ENCODE measurements at places on chromosomes 11 and 22.

GRCh38 chr22:26164174-26164573 lies 5.1 kb upstream of the SEZ6L start:
- no peaks in the 10 kb centered on the region for H3K36me3 ChIP-seq
- H3K4me1 ChIP-seq, result peaks cover 6% of the 10 kb centered on the region
- H3K4me3 ChIP-seq, result no peak overlapping the region
- no peaks in the 10 kb centered on the region for H3K27me3 ChIP-seq
- DNase-seq, result no peak

- H3K4me1 ChIP-seq, result no peaks in the 10 kb centered on the region
- H3K36me3 ChIP-seq, result no peaks in the 10 kb centered on the region
- H3K27me3 ChIP-seq, result no peaks in the 10 kb centered on the region
- peak overlapping the region; percentile 45 for H3K27ac ChIP-seq
- H3K4me3 ChIP-seq, result no peak overlapping the region
- DNase-seq, result no peak
Measured at GRCh38 chr22:23215294-23216241, 35.3 kb downstream of the BCR start.

DNA sequence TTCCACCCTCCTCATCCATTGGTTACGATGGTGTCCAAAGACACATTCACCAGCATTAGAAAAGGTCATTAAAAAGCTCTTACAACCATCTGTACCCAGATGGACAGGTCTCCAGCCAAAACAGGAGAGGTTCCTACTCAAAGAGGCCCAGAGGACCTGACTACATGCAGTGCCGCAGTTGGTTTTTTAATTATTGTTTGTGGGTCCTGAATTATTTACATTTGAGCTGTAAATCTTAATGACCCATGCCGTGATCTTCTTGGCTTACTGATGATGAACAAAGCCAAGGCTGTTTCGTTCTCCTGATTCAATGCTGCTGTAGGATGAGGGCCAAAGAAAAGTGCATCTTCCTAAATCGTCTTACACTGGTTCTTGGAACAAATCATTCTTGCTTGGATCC lies 83.7 kb downstream of the CADM1 start:
- DNase-seq, result no peak
- no peak overlapping the region for H3K27ac ChIP-seq
- no peaks in the 10 kb centered on the region for H3K27me3 ChIP-seq
- H3K4me1 ChIP-seq, result no peaks in the 10 kb centered on the region
- H3K36me3 ChIP-seq, result no peaks in the 10 kb centered on the region

- H3K4me1 ChIP-seq, result no peaks in the 10 kb centered on the region
- H3K4me3 ChIP-seq, result no peak overlapping the region
- no peak for DNase-seq
Measured at GRCh38 chr22:43226377-43227238, 39.7 kb upstream of the TTLL12 start.

DNA sequence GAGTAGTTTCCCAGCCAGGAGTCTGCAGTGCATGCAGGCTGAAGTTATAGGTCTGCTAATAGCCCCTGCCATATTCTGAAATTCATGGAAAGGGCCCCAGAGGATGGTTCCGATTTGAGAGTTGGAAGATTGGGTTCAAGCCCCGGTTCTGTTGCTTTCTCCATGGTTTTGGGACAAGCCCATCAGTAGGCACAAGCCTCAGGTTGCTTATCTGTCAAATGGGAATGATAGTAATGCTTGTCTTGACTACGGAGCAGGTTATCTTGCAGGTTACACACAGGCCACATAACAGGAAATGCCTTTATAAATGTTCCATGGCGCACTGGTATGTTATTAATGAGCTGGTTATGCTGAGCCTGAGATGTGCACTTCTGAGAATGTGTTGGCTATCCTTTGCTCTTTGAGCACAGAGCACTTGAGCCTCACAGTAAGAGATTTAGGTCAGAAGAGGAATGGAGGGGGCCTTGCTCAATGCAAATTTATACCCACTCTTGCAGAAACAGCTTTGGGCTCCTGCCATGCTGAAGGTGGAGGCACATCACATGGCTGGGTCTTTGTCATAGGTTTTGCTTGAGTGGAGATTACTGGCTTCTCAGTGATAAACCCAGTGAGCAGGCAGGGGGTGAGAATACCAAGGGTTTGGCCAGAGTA lies 47.1 kb downstream of the ZNRF3 start:
- no peak for DNase-seq
- H3K27me3 ChIP-seq, result no peaks in the 10 kb centered on the region
- H3K4me1 ChIP-seq, result peaks cover 4% of the 10 kb centered on the region
- H3K36me3 ChIP-seq, result no peaks in the 10 kb centered on the region
- H3K27ac ChIP-seq, result no peak overlapping the region

DNA sequence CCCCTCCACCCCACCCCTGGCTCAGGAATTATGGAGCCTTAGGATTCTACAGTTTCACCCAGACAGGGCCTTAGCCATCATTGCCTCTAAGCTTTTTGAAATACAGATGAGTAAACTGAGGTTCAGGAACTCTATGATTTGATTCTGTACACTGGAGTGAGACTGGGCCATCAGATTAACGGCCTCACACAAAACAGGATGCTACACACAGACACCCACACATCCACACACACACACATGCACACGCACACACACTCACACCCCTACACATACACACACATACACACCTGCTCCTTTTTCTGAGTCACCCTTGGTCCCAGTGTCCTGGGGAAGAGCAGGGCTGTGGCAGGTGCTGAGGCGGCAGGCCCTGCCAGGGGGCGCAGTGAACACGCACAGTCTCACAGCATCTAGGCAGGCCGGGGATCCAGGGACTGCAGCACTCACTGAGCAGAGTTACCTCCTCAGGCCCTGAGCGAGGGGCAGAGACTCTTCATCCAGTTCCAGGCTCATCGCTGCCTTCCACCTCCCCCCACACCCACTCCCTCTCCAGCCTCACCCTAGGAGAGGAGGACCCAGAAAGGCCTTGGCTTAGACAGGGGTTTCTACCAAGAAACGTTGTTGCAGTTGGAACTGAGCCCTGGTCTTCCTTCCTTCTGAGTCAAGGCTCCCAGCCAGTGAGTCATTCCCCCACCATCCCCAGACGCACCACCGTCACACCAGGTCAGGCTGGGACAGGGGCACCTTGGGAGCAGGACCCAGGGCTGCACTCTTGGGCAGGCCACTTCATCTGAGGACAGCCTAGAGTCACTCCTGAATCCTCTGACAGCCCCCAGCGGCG lies 89.8 kb upstream of the PARVA start:
- H3K27ac ChIP-seq, result peak overlapping the region; percentile 88
- H3K27me3 ChIP-seq, result no peaks in the 10 kb centered on the region
- peaks cover 45% of the 10 kb centered on the region for H3K4me1 ChIP-seq
- no peaks in the 10 kb centered on the region for H3K36me3 ChIP-seq

DNA sequence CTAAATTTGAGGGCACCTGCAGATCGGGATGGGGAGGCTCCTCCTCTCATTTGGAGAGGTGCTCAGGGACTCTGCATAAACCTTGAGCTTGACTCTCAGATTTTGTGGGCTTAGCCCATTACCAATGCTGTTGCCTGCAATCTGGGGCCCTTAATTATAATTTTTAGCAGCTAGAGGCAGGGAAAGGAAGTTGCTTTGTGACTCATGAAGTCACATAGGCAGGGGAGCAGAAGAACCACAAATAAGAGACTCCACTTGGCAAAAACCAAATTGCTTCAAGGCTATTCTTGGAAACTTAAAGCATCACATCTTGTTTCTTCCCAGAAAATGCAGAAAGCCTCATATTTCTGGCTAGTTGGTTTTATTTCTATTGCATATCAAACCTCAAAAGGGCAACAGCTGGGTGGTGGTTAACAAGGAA lies 46.9 kb downstream of the MICAL2 start:
- peaks cover 65% of the 10 kb centered on the region for H3K4me1 ChIP-seq
- no peak for DNase-seq
- no peaks in the 10 kb centered on the region for H3K36me3 ChIP-seq
- H3K27ac ChIP-seq, result peak overlapping the region; percentile 93

GRCh38 chr11:83649528-83649855 lies 363.3 kb upstream of the CCDC90B start:
- H3K36me3 ChIP-seq, result no peaks in the 10 kb centered on the region
- no peak for DNase-seq
- no peak overlapping the region for H3K4me3 ChIP-seq
- no peaks in the 10 kb centered on the region for H3K27me3 ChIP-seq
- H3K27ac ChIP-seq, result no peak overlapping the region

DNA sequence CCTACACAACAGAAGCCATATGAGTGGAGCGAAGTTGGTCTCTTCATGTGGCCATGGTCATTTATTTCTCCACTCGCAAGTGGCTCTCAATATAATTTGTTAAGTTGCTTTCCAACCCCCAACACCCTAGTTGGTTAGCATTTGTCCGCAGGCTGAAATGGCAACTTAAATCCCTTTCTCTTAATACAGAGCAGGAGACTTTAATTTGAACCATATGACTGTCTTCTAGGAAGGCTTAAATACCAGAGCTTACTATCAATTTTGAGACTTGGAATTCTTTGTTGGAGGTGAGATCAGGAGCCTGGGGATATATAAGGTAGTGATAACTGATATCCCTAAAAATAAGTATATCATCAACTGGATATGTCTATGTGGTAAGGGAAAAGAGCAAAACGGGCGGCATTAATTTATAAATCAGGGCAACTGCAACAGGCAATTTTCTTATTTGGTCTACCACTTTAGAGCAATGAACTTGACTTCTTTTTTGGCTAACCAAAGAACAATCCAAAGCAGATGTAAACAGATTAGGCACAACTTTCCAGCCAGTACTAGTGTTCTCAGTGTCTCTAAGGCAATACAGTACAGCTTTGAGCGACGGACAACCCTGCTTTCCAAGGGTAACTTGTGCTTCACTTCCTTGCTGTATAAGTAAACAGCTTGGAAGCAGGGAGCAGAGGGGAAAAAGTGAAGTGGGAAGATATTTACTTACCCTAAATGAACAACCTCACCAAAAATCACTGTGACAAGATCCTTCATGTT lies 74.7 kb upstream of the APOA1 start:
- H3K36me3 ChIP-seq, result no peaks in the 10 kb centered on the region
- DNase-seq, result no peak
- H3K4me1 ChIP-seq, result peaks cover 26% of the 10 kb centered on the region
- no peak overlapping the region for H3K4me3 ChIP-seq
- peak overlapping the region; percentile 22 for H3K27ac ChIP-seq

DNA sequence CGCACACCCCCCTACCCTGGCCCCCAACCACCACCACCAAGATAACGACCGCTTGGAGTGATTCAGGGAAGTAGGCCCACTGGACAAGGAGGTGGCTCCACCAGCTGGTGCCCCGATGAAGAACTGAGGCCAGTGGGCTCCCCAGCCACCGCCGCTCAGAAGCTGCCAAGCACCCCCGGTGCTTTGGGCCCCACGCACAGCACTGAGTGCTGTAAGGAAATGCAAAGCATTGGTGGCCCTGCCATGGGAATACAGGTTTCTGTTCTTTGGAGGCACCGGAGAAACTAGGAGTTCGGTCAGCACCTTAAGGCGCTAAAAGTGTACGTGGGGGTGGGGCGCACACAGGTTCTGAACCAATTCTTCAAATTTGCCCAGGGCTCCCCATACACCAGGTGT lies 664 bp upstream of the PRSS23 start:
- peak; percentile 78 for DNase-seq
- H3K27ac ChIP-seq, result peak overlapping the region; percentile 94
- no peaks in the 10 kb centered on the region for H3K27me3 ChIP-seq
- no peaks in the 10 kb centered on the region for H3K36me3 ChIP-seq

DNA sequence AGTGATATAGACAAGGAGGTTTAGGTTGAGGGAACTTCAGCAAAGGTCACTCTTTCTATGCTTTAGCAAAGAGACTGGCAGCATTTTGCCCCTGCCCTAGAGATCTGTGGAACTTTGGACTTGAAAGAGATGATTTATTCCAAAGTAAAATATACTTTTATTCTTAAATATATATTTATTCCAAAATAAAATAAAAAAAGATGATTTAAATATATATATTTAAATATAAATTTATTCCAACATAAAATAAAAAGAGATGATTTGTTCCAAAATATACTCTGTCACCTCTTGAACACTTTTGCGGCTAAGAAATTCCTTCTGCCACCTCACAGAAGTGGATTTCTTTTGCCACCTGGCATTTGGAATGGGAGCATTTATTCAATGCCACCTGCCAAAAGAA lies 521.3 kb upstream of the CHORDC1 start:
- H3K27me3 ChIP-seq, result no peaks in the 10 kb centered on the region
- no peaks in the 10 kb centered on the region for H3K4me1 ChIP-seq
- no peak overlapping the region for H3K4me3 ChIP-seq
- H3K36me3 ChIP-seq, result no peaks in the 10 kb centered on the region

GRCh38 chr11:69392104-69392653 lies 89.3 kb upstream of the LINC01488 start:
- H3K4me3 ChIP-seq, result no peak overlapping the region
- H3K4me1 ChIP-seq, result no peaks in the 10 kb centered on the region
- peaks cover 4% of the 10 kb centered on the region for H3K27me3 ChIP-seq
- no peak overlapping the region for H3K27ac ChIP-seq
- DNase-seq, result peak; percentile 52

- peak within 1 kb of the TSS; percentile 32 for H3K4me3 ChIP-seq
- no peaks in the 10 kb centered on the region for H3K4me1 ChIP-seq
- no peak within 1 kb of the TSS for H3K27ac ChIP-seq
Measured at GRCh38 chr22:50481440-50482106, at the start of gene ADM2. Gene ADM2 (plus strand): TSS chr22:50481543. CDS start chr22:50481848, 305 bp downstream.

DNA sequence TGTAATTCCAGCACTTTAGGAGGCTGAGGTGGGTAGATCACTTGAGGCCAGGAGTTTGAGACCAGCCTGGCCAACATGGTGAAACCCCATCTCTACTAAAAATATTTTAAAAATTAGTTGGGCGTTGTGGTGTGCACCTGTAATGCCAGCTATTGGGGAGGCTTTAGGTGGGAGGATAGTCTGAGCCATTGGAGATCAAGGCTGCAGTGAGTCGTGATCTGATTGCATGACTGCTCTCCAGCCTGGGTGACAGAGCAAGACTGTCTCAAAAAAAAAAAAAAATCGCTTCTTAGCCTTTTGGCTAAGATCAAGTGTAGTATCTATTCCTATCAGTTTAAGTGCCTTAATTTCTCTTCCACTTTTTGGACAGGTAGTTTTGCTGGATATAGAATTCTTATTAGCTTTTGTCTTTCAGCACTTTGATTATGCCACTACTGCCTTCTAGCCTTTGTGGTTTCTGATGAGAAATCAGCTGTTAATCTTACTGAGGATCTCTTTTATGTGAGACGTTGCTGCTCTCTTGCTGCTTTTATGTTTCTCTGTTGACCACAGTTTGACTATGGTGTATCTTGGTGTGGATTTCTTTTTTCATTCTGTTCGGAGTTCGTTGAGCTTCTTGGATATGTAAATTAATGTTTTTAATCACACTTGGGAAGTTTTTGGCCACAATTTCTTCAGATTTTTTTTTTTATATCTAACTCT lies 24.7 kb downstream of the CHEK1 start:
- H3K4me3 ChIP-seq, result no peak overlapping the region
- H3K4me1 ChIP-seq, result no peaks in the 10 kb centered on the region
- no peaks in the 10 kb centered on the region for H3K27me3 ChIP-seq
- no peak for DNase-seq
- H3K36me3 ChIP-seq, result peaks cover 2% of the 10 kb centered on the region

GRCh38 chr11:124153821-124154220 lies 29.3 kb upstream of the OR10D3 start:
- no peak for DNase-seq

- H3K36me3 ChIP-seq, result no peaks in the 10 kb centered on the region
- peaks cover 18% of the 10 kb centered on the region for H3K4me1 ChIP-seq
Measured at GRCh38 chr11:17353821-17354600, 2.4 kb downstream of the NCR3LG1 start.

GRCh38 chr11:46306296-46306853 lies 28.9 kb downstream of the CREB3L1 start:
- H3K4me3 ChIP-seq, result no peak overlapping the region
- no peak overlapping the region for H3K27ac ChIP-seq
- no peaks in the 10 kb centered on the region for H3K27me3 ChIP-seq
- H3K4me1 ChIP-seq, result peaks cover 3% of the 10 kb centered on the region
- H3K36me3 ChIP-seq, result no peaks in the 10 kb centered on the region
- DNase-seq, result no peak

- no peak overlapping the region for H3K27ac ChIP-seq
- no peaks in the 10 kb centered on the region for H3K36me3 ChIP-seq
- no peaks in the 10 kb centered on the region for H3K4me1 ChIP-seq
- DNase-seq, result no peak
- no peaks in the 10 kb centered on the region for H3K27me3 ChIP-seq
Measured at GRCh38 chr22:45424241-45424731, 10.8 kb downstream of the RIBC2 start.
